ENCODE measurements at places on chromosomes 5 and 9.
A peak's percentile ranks its signal among the peaks of the same experiment; 100 is the strongest.

DNA sequence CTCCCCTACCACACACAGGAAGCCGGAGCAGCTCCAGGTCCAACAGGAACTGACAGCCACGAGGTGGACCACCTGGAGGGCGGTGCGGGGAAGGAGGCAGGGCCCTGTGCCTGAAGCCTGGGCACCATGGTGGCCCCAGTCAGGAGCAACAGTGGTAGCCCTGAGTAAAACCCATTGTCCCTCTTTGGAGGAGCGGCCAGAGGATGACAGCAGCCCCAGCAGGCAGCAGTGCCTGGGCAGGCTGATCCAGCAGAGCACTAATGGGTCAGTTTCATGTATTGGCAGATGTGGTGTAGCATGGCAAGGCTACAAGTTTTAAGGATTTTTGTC, 47.7 kb upstream of the GARNL3 start:
- DNase-seq = no peak

DNA sequence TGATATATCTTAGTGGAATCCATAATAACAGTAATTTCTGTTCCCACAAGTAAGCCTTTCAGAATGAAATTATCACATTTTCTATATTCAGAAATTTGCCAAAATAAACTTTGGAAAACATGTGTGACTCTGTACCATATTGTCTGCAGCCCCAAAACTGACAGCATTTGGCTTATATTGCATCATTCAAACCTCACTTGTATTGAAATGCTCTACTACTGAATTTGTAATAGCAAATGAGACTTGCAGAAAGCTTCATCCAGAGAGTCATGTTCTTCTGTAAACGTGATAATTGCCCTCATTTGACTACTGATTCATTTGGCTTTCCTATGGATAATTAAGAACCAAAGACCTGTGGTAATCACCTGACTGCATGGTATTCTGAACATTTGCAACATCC, 1249.5 kb upstream of the CDH18 start:
- no peak for DNase-seq

- DNase-seq = no peak
Measured at GRCh38 chr9:121745396-121745695, 93.9 kb downstream of the DAB2IP start.

- no peak for DNase-seq
Measured at GRCh38 chr9:6212722-6213375, 2.8 kb upstream of the IL33 start.

- DNase-seq = no peak
Measured at GRCh38 chr9:3842839-3843238, 317.0 kb upstream of the RFX3 start.

DNA sequence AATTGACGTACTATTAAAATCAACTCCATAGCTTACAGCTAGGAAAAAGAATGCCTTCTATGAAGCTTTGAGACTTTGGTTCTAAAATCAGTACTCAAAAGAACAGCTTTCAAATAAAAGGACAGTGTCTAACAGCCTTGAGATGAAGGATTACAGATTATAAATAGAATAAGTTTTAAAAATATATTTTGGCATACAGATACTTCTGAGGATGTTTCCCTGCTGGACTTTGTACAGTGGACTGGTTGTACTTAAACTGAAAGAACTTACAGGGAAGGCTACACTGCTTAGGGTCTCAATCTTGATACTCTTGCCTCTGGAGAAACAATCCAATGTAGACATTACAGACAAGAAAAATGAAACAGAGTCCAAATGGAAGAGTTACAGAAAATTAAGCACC, 452.7 kb downstream of the CETN3 start:
- DNase-seq = no peak

DNA sequence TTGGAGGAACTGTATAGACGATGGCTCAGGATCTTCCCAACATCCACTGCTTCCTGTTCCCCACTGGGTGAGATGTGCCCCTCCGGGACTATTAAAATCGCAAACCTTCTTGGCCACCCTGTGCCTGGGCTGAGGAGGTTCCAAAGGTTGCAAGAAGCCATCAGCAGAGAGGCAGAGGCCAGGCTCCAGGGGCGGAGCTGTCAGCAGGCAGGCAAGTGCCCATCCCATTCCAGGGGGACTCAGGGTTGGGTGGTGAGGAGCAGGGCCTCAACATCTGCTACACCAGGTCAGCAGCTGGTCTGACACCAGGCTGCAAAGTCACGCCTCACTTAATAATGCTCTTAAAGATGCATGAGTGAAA, 2.2 kb downstream of the BTNL3 start:
- no peak for DNase-seq

GRCh38 chr9:137168573-137168903, 1.3 kb downstream of the LRRC26 start:
- no peak for DNase-seq

GRCh38 chr5:54045077-54045792, 265.1 kb downstream of the ARL15 start:
- DNase-seq = no peak

DNA sequence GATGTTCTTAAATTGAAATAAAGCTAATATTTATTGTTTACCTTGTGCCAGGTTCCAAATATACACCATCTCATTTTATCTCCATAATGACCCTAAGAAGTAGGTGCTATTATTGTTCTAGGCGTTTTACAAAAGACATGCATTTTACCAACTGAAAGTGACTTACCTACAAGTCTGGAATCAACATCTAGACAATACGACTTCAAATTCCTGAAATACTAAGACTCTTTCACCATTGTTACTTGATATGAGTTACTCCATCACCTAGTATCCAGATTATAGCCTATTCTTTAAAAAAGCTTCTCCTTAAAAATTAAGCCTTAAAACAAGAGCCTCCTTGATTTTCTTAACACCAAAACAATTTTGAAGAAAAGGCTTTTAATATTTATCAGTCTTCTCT, 13.3 kb downstream of the HACD4 start:
- no peak for DNase-seq

- no peak for DNase-seq
Measured at GRCh38 chr9:804026-804425, 37.5 kb upstream of the DMRT1 start.

DNA sequence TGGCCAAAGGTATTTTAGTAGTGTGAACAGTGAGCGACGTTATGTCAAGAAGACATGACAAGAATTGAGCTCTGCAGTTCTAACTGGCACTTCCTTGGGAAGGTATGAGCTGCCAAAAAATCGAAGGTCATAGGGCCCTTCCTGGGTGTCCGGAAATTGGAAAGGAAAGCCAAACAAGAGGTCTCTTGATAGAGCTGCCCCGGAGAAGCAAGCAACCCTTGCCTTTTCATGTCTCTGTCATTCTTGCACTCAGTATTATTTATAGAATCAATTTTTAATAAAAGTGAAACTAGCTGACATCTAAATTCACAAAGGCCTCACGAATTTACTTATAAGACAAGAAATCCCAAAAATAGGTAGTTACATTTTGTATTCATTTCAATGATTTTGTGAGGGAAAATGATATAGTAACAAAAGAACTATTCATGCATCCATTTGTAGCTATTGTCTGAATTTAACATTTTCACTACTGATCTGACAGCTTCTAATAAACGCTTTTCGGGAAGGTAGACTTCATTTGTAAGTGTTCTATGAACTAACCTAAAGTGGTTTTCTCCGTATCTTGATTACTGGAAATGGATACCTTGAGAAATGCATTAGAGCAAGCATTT, 113.8 kb upstream of the VCAN start:
- no peak for DNase-seq

DNA sequence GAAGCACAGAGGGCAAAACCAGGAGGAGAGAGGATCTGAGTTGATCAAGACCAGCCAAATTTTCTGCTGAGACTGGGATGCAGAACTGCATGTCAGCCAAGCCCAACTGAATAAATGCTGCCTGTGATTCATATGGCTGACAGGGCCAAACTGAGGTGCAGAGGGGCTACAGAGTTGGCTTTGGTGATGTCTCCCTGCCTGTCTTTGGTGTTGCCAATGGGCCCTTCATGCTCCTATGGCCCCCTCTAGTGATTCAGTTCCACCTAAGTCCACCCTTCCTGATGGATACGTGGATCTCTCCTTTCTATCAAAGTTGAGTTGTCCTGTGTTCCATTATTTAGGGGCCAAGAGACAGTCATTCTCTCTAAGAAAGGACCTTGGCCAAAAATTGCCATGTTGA, 163.6 kb upstream of the TLE4 start:
- no peak for DNase-seq

- DNase-seq = no peak
Measured at GRCh38 chr5:92548346-92548745, 1032.7 kb downstream of the NR2F1-AS1 start.

- DNase-seq = no peak
Measured at GRCh38 chr5:90071066-90071465, 338.5 kb downstream of the CETN3 start.

- DNase-seq = no peak
Measured at GRCh38 chr5:105783811-105784210, 1886.9 kb downstream of the EFNA5 start.

DNA sequence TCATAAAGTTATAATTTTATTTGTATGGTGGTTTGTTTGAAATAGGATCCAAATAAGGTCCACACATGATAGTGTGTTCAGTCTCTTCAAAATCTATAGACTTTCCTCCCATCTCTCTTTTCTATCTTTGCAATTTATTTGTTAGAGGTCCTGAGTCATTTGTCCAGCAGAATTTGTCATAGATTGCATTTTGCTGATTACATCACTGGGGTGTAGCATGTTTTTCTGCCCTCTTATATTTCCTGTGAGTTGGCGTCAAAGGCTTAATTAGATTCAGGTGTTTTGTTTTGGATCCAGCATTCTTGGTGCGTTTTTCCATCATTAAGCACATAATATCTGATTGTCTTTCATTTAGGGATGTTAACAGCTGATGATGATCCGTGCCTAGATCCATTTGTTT, 15.0 kb downstream of the CYFIP2 start:
- DNase-seq = no peak

- no peak for DNase-seq
Measured at GRCh38 chr9:125525921-125526631, 180.9 kb downstream of the MAPKAP1 start.

DNA sequence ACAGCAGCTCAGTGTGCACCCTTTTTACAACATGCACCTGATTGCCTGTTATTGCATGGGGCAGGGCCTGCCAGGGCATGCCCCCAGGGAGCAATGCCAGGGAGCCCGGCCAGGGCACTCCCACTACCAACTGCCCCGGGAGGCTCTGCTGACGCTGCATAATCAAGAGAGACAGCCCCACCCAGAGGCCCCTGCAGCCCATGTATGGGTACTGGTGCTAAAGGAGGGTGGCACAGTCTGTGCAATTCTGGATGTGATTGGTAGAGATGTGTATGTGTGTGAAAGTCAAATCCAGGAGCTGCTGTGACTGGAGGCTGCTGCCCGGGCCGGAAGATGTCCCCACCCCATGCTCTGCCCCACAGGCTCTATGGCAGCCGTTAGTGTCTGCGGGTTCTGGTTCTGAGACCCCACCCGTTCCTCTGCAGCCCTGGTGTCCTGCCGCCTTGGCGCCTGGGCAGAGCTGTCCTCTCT, 3.9 kb upstream of the NEURL1B start:
- peak; percentile 56 for DNase-seq

- no peak for DNase-seq
Measured at GRCh38 chr5:84411832-84412605, 27.3 kb upstream of the EDIL3 start.

DNA sequence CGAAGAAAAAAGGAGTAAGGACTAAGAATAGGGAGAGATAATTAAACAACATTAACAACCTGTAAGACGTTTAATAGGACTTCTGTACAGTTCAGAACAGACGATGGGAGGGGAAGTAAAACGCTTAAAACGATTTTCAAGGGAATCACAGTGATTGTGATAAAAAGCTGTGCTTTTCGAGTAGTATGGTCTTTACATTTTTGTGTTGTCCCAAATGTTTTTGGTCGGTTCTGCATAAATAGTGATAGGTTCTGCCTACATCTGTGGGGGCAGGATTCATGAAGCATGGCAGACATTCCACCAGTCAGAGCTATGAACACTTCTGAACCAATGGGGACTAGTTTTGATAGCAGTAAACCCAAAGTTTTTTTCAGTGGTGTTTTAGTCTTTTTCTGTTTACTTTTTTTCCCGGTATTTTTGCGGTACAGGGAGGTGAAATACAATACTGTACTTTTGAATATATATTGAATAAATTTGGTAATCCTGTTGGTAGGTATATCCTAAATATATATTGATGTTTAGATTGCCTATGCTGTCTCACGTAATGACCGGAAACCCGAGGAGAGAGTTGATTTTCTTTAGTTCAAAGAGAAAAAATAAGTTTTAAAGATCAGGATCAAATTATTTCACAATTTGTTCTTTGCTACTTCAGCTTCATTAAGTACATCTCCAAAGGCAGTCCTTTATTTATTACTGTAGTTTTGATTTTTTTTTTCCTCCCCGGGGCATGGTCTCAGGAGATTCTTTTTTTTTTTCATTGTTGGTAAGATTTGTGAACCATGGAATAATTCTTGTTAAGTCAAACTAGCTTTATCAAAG, 1.3 kb downstream of the ERBIN start:
- DNase-seq = peak; percentile 40

DNA sequence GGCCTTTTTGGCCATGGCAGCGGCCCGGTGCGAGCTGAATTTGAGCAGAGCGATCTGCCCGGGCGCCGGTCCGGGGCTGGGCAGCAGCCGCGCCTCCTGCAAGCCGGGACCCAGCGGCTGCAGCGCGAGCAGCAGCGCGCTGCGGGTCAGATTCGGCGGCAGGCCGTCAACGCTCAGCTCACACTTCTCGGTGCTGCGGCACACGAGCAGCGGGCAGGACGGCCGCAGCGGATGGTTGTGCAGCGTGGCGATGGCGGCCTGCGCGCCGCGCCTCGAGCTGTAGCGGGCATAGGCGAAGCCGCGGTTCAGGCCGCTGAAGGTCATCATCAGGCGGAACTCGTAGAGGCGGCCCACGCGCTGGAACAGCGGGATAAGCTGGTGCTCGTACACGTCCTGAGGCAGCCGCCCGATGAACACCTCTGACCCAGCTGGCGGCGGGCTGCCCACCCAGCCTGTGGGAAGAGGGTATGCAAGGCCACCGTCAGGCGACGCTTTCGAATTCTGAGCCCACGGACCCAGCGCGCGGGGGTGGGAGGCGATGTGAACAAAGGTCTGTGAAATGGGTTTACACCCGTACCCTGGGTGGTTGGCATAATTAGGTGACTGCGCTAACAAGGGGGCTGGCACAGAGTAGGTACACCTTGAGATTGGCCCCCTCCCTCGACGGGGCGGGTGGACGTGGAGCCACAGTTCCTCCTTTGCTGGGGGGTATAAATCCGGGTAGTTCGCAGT, 755 bp downstream of the DND1 start:
- no peak for DNase-seq

DNA sequence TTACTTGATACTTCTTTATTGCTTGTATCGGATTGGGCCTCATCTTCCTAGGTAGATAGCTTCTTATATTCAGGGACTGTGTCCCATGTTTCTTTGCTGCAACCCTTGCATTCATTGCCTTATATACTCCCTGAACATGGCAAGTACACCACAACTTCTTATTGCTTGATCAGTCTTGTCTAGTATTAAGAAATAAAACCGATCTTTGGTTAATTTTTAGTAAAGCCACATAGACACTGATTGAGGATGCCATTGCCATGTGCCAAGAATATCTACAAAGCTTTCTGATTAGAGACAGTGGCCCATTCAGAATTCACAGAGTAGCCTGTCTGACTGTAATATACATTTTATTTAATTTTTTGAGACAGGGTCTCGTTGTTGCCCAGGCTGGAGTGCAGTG, 34.7 kb upstream of the ANKRD55 start:
- no peak for DNase-seq

GRCh38 chr5:137010226-137010625, 488.9 kb downstream of the SPOCK1 start:
- DNase-seq = no peak
